ENCODE measurements at places on chromosomes 5 and 9.

GRCh38 chr5:115435065-115435777, 109.4 kb downstream of the FEM1C start:
- no peak for DNase-seq

DNA sequence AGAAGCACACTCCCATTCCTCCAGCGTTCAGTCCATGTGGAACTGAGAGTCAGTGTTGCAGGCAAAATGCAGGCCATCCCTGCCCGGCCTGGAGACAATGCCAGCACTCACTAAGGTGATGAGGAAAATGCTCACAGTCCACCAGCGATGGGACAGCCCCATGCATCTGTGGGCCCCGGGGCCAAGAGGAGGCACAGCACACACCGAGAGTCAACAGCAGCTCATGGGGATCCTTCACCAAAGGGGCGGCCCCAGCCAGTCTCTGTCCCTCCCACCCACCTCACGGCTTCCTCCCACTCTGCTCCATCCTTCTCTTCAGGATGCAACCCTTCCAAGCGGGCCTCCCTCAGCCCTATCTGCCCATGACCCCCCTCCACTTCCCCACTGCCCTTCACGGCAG, 6.2 kb downstream of the SEMA4D start:
- peak; percentile 54 for DNase-seq

GRCh38 chr9:33659921-33660320, 135.4 kb upstream of the PRSS3 start:
- no peak for DNase-seq

DNA sequence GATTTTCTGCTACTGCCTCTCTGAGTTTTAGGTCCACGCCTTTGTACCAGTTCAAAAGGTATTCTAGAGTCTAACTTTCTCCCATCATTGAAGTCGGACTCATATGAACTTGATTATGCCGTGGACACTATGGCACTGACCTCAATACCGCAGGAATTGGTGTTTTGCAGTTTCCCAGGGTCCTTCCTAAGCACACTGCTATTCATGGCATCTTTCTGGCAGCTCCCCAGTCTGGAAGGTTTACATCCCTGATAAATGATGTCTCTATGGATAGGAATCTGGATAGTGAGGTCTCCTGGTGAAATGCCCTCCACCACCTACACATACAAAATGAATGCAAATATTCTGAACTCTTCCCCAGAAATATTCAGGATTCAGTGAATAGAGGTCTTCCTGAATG, 422.2 kb downstream of the CTNND2 start:
- no peak for DNase-seq

DNA sequence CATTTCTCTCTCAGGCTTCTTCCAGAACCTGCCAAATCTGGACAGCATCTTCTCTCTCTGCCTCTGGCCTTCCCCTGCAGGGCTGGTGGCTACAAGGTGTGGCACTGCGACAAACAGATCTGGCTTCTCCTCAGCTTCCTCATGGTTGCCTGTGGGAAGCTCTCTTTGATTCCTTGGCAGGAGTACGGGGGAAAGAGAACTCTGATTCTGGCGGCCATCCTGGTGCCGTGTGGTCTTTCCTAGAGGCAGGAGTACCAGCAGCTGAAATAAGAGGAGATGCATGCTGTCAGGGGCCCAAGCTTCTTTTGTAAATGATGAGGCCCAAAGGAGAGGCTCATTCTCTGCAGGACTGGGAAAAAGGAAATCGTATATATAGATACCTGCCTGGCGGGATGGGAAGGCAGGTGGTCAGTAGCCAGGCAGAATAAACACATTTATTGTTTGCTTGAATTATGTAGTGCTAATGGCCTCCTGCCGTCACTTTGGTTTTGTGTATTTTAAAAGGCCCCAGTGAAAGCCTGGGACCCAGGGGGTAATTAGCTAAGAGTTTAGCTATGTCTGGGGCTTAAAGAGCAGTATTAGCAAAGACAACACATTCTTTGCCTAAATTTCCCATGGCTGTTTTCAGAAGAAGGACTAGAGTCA, at the start of gene CER1:
CER1 (minus strand) TSS at position 343 of the 645 bp plus-strand sequence; CDS start at position 282, 61 bp downstream.
- no peak for DNase-seq

All from GM13976 (cell line).